ENCODE measurements at places on chromosomes 13 and 19.

GRCh38 chr13:74987124-74987690, 494.8 kb downstream of the TBC1D4 start:
- no peak for DNase-seq

- DNase-seq: no peak
Measured at GRCh38 chr19:46065486-46066071, 24.8 kb upstream of the IGFL4 start.

DNA sequence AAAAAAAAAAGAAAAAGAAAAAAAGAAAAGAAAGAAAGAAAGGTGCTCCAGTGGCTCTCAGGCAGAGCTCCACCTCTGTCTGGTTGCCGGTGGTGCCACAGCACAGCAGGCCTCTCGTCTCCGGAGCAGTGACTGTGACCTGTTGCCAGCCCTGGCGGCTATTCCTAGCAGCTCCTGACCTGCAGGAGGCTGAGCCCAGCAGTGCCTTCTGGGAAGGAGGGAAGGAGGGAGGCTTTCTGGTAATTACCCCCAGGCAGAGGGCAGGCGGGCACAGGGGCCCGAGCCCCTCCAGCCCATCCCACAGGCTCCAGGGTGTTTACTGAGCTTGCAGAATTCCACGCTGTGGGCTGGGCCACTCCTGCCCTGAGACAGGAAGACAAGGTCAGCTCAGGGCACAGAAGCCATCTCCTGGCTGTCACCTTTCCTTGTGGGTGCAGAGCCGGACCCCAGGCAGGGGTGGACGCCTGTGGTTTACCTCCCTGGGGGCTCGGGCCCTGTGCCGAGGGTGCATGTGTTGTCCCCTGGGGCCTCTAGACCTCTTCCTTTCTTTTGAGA, 77.9 kb downstream of the GNG7 start:
- DNase-seq: no peak

- DNase-seq: no peak
Measured at GRCh38 chr19:17685451-17686022, 2.6 kb downstream of the UNC13A start.

DNA sequence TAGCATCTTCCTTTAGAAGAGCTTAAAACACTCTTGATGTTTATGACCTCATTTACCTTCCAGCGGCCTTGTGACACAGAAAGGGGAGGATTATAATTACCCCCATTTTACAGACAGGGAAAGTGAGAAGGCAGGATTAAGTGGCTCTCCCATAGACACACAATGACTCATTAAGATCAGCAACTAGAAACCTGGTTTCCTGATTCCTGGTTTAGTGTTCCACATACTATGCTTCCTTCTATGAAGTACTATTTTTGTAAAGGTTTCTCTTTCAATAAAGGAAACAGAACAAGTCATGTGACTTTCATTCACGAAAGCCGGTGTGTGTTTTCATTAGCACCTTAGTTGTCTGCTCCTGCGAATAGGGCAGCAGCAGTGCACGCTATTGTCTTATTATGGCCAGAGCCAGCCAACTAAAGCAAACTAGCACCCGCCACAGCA, 8.3 kb downstream of the IRS2 start:
- DNase-seq: peak; percentile 58

DNA sequence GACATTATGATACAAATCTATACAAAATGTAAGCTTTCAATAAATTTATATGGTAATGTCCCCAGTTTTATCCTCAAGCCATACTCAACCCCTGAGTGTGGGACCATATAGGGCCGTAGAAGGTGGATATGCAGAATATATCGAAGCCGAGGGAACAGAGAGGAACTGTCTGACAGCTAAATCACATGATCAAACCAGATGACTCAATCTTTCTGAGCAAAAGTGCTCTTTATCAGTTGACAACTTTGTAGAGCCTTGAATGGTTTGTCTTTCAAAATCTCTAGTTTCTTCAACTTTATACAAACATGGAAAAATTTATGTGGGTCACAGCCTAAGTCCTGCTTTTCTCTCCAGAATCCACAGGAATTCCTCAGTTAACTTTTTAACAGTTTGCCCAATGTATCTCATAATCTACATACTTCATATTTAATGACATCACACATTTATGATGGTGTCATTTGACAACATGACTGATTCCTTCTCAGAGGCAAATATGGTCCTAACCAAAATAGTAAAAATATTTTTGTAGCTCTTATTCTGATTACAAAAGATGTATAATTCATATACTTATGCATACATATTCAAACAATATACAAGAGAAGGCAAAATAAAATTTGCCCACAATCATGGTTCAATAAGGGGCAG, 673.0 kb upstream of the GPC6 start:
- no peak for DNase-seq

GRCh38 chr19:6238256-6238642, 41.5 kb downstream of the MLLT1 start:
- DNase-seq: peak; percentile 72

- no peak for DNase-seq
Measured at GRCh38 chr19:45564131-45564780, 20.3 kb downstream of the OPA3 start.

DNA sequence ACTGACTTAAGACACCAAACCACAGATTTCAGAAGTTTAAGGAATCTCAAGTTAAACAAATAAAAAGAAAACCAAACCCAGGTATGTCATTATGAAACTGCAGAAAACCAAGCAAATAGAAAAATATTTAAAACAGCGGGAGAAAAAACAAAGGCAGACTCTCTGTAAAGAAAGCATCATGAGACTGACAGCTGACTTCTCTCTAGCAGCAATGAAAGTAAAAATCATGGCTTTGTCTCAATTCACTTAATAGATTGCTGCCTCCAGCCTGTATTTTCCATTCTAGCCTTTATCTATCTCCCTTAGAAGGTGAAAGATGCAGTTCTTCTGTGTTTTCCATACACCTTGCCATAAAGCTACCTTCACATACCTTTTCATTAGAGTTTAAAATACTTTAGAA, 131.1 kb upstream of the IPO5 start:
- no peak for DNase-seq

DNA sequence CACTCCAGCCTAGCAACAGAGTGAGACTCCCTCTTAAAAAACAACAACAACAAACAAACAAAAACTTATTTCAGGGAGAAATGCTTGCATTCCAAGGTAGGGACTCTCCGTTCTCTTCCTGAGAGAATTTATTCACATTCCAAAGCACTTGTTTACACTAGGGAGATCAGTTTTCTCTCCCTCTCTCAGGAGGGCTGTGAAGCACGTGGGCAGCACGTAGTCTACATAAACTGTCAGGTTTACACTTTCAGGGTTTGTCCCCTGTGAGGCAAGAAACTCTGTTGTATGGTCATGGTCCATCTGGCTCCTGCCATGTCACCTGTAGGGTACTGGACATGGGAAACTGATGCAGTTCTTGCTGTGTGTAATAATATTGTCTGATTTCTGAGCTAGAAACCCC, 31.6 kb downstream of the WDR87 start:
- DNase-seq: no peak

DNA sequence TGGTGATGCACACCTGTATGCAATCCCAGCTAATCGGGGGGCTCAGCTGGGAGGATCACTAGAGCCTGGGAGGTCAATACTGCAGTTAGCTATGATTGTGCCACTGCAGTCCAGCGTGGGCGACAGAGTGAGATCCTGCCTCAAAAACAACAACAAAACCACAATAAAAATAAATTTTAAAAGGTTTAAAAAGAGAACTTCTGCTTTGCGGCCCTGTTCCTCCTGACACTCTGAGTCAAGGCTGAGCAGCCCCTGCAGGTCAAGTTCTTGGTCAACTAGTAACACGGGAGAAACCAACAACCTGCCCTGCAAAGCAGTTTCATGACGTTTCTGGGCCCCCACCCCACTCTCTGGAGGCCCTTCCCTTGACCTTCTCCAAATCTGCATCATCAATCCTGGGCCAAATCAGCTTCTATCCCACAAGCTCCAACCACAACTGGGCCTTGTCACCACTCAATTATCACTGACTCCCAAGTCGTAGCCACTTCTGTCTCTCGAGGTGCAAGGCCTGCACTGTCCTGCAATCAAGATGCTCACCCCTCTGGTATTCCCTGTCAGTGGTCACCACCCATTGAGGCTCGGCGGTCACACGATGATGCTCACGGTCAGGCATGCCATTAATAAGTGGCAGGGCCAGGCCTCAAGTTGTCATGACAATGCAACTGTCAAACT, 7.5 kb downstream of the ELAVL1 start:
- peak; percentile 15 for DNase-seq

DNA sequence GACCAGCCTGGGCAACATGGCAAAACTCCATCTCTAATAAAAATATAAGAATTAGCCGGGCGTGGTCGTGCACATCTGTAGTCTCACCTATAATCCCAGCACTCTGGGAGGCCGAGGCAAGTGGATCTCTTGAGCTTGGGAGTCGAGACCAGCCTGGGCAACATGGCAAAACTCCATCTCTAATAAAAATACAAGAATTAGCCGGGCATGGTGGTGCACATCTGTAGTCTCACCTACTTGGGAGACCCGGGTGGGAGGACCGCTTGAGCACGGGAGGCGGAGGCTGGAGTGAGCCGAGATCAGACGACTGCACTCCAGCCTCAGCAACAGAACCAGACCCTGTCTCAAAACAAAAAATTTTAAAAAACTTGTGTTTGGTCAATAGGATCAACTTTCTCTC, 7.7 kb downstream of the SLC25A30 start:
- DNase-seq: no peak

GRCh38 chr19:53254411-53255341, at the start of gene ZNF677:
Gene ZNF677 (minus strand): TSS chr19:53254873. CDS start chr19:53251550, 3,323 bp downstream.
- DNase-seq: no peak

DNA sequence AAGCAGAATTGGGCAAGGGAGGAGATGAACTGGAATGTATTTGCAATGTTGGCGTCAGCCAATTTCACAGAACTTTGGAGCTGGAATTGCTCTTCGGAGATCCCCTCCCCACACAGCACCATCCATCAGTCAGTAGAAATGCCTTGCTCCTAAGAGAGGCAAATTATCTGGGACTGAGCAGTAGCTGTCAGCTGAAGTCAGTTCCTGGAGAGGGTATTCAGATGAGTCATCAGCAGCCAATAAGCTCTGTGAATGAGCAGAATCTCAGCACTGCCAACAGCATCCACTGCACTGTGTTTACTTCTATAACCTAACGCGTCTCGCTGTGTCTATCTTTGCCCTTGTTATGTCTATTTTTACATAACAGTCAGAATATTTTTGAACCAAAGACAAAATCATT, 213.7 kb downstream of the SLITRK5 start:
- DNase-seq: no peak

DNA sequence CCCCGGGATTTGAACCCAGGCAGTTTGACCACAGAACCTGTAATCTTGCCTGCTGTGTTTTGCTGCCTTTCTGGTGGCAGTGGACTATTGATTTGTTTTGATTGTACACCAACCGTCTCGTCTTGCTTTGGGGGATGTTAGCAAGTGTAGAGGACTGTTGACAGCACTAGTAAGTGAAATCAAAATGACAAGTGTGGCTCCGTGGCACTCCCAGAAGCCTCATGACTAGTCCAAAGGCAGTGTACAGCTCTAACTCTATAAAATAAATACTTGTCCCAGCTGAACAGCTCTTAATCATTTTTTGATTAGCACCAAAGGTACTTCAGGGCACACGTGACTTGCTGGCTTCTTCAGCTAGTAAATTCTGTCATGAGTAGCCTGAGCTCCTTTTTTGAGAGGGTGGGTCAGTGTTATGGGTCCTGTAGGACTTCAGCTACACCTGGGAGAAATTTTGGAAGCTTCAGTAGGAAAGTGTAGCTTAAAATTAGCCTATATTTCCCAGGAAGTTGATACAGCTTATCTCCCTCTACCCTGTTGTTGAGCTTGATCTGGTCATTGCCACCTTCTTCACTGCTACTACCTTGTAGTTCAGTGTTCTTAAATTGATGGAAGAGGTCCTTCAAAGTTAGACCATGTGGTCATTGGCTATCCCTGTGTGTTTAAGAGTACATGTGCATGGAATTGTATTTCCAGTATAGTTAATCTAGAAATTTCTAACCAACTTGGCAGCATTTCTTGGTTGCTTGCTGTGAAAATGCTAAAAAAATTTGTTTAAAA, 15.1 kb downstream of the TM9SF2 start:
- no peak for DNase-seq

DNA sequence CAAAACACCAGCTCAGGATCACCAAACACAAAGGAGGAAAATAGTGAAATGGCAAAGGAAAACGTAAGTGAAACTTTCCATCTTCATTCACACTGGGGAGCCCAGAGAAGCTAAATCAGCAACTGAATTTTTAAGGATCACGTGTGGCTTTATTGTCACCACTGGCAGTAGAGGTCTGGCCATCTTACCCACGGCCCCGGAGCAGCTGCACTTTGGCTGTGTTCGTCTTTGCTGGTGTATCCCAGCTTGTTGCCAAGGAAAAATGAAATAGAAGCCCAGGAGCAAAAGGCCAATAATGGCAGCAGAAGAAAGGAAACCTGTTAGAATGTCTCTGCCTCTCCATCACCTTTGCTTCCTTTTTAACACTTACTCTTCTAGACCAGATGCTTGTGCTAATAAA, 274.7 kb downstream of the FOXO1 start:
- DNase-seq: no peak

DNA sequence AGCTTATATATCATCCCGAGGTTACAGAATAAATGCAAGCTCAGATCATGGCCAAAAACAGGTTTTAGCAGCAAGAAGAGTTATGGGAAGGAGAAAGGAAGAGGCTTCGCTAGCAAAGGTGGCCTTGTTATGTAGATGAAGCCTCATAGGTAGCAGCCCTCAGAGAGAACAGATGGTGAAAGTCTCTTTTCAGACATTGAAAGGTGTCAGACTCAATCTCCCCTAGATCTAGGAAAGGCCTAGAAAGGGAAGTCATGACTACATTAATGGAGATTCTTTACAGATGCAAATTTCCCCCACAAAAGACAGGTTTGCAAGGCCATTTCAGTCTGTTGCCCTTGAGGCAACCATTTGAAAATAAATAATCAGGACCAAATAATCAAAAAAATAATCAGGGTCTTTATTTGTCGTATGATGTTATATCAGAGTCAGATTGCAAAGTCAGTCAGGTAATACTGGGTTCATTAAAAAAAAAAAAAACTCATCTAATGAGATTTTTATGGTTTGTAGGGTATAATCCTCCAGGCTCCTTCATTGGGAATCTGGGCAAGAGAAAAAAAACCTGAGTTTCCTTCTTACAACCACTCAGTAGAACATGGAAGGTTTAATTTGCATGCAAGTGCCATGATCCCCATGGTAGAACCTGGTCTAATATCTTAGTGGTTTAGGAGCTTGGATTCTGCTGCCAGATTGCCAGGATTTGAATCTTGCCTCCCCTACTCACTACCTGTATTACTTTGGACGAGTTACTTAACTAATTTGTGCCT, 50.8 kb upstream of the HTR2A start:
- DNase-seq: no peak

- peak; percentile 83 for DNase-seq
Measured at GRCh38 chr19:7772752-7773291, 9.8 kb downstream of the CLEC4M start.

DNA sequence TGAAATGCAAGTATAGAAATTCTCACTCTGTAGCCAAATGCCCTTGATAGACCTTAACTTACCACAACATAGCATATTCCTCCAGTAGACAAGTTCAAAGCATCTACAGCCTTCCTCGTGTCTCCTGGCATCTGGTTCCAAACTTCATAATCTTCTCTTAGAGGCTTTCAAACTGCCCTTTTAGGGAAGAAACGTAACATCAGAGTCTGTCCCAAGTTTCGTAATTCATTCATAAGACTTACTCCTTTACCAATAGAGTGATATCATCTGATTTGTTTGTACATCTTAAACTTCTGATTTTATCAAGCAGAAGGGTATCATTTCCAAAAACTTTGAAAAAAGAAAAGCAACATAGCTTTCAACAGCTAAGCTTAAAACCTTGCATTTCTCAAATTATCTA, 137.4 kb downstream of the SPRY2 start:
- no peak for DNase-seq

- DNase-seq: peak; percentile 80
Measured at GRCh38 chr19:4139614-4140236, 13.7 kb upstream of the CREB3L3 start.
